Smooth muscle cell of the coronary artery (primary cell): ENCODE measurements at places on chromosomes 1 and 21. TPM values are rescaled to one million over a fixed set of nuclear protein-coding genes. Genes with fewer than 3 reads are reported as not detected.

GPR153 gene
- total RNA-seq: 2.3 and 17.2 TPM in 2 replicates

RPE65 gene
- total RNA-seq: not detected in 2 replicates

LINGO4 gene
- total RNA-seq: not detected in 2 replicates

DNTTIP2 gene
- total RNA-seq: 13.7 and 22.1 TPM in 2 replicates

RPL11 gene
- total RNA-seq: 1,088 and 1,595 TPM in 2 replicates

MATN1 gene
- 0.23 TPM in 1 of 2 replicates, not detected in the other for total RNA-seq

SPATA1 gene
- total RNA-seq: 0.15 TPM in 1 of 2 replicates, not detected in the other

CYP4A11 gene
- not detected in 2 replicates for total RNA-seq

CNKSR1 gene
- 0.08 TPM in 1 of 2 replicates, not detected in the other for total RNA-seq

FTCD gene
- total RNA-seq: 0.08 TPM in 1 of 2 replicates, not detected in the other

IRF6 gene
- total RNA-seq: 0.47 and 7.7 TPM in 2 replicates

PCP4 gene
- total RNA-seq: not detected in 2 replicates

CA6 gene
- total RNA-seq: not detected in 2 replicates

OLFM3 gene
- total RNA-seq: not detected in 2 replicates

LBR gene
- 7.8 and 20.8 TPM in 2 replicates for total RNA-seq

LRRC39 gene
- 0.12 and 0.23 TPM in 2 replicates for total RNA-seq

NR0B2 gene
- total RNA-seq: not detected in 2 replicates

TRABD2B gene
- total RNA-seq: under 0.01 TPM in 1 of 2 replicates, not detected in the other

RGS4 gene
- total RNA-seq: 31.8 and 648 TPM in 2 replicates

OR2G6 gene
- total RNA-seq: not detected in 2 replicates

RGS7 gene
- 0.15 and 2.8 TPM in 2 replicates for total RNA-seq

KRTAP19-1 gene
- total RNA-seq: not detected in 2 replicates

KISS1 gene
- 0.38 TPM in 1 of 2 replicates, not detected in the other for total RNA-seq

NBPF14 gene
- total RNA-seq: 20.9 and 24.8 TPM in 2 replicates

TEDDM1 gene
- not detected in 2 replicates for total RNA-seq

AIM2 gene
- total RNA-seq: not detected in 2 replicates

GPR157 gene
- 2.2 and 3.0 TPM in 2 replicates for total RNA-seq

C1orf226 gene
- under 0.01 TPM in 1 of 2 replicates, not detected in the other for total RNA-seq

ZNF593OS gene
- total RNA-seq: not detected in 2 replicates

GBP5 gene
- 0.08 and 0.82 TPM in 2 replicates for total RNA-seq

NR5A2 gene
- total RNA-seq: 0.23 TPM in 1 of 2 replicates, not detected in the other

INAVA gene
- total RNA-seq: 0.08 TPM in 1 of 2 replicates, not detected in the other

NID1 gene
- 52.3 and 73.8 TPM in 2 replicates for total RNA-seq

SF3B4 gene
- 4.6 and 6.8 TPM in 2 replicates for total RNA-seq

EFNA3 gene
- total RNA-seq: 0.35 and 0.90 TPM in 2 replicates

ELF3 gene
- total RNA-seq: 0.45 TPM in 1 of 2 replicates, not detected in the other

FCRL4 gene
- not detected in 2 replicates for total RNA-seq

CRNN gene
- not detected in 2 replicates for total RNA-seq

KMO gene
- not detected in 2 replicates for total RNA-seq

LRRC53 gene
- total RNA-seq: not detected in 2 replicates

SKI gene
- 6.8 and 22.7 TPM in 2 replicates for total RNA-seq

ACTL8 gene
- 0.47 TPM in 1 of 2 replicates, not detected in the other for total RNA-seq

CACNA1S gene
- not detected in 2 replicates for total RNA-seq

ADORA3 gene
- total RNA-seq: not detected in 2 replicates

DNM3 gene
- total RNA-seq: 1.4 and 1.9 TPM in 2 replicates
